HTR-8/SVneo (cell line): ENCODE measurements at places on chromosomes 1 and 21.

GRCh38 chr1:239630767-239631166, 244.4 kb downstream of the CHRM3 start:
- DNase-seq, result no peak

GRCh38 chr1:65494671-65495070, 74.2 kb downstream of the LEPR start:
- DNase-seq, result no peak

DNA sequence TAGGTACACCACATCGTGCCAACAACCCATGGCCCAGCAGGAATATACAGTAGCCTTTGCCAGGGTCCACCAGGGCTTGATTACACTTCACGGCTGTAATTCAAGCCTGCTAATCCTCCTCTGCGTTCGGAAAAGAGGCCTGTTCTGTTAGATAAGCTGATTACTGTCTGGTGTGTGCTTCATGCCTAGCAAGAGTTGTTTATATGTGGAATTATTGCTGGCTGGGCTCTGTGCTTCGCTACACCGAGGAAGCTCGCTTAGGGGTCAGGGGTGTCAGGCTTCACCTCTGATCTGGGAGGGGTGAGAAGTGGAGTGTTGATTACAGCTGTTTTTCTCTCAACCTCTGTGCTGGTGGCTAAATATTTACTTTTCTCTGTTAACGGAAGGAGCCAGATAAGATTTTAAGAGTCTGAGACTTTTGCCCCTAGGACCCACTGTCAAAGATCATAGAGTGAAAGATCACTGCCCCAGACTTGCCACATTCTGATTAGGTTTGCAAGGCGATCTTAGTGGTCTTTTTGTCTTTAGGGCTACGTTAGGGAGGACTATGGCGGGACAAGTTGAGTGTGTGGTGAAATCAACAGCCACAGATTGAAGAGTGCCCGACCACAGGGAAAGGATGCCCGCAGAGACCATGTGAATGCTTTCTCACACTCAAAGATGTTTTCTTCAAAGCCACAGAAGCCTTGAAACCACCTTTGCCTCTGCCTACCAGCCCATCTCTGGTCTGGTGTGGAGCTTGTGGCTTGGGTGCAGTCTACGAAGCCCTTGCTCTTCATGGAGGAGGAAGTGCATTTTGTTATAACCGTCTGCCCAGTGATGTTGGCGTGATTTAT, 216.1 kb downstream of the PBX1 start:
- DNase-seq, result no peak

GRCh38 chr1:15314328-15315281, 67.6 kb downstream of the FHAD1 start:
- no peak for DNase-seq

- peak; percentile 23 for DNase-seq
Observed at GRCh38 chr1:78005755-78006154, 1.0 kb downstream of the DNAJB4 start.

DNA sequence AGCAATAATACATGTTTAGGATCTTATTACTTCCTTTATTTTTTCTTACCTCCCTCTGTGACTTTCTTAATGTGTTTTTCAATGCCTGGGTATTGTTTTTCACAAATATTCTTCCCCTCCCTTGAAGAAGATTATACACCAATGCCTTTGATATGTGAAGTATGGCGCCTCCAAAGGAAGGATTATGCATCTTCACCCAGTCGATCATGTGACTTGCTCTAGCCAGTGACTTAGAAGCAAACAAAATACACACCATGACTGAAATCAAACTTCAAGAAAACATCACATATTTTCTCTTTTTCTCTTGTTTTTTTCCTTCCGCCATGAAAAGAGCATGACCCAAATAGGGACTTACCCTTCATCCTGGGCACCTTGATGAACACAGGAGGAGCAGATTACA, 297.1 kb downstream of the NCAM2 start:
- DNase-seq, result no peak

- no peak for DNase-seq
Observed at GRCh38 chr1:243979396-243979795, 71.7 kb upstream of the ZBTB18 start.

DNA sequence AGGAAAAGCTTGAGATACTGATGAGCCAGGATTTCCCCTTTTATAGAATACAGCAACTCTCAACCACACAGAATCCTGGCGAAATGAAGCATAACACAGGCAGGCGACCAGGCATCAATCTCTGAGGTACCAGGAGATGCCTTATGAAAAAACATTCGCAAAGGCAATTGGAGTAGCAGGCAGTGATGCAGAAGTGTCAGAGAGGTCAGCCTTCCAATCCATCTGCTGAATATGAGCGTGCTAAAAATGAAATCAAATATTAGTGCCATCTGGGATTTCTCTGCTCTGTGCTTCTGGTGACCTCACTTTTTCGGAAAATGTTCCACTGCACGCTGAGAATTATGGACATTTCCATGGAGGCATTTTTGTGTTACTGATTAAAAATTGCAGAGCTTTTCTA, 258.8 kb downstream of the VAV3 start:
- DNase-seq, result no peak

DNA sequence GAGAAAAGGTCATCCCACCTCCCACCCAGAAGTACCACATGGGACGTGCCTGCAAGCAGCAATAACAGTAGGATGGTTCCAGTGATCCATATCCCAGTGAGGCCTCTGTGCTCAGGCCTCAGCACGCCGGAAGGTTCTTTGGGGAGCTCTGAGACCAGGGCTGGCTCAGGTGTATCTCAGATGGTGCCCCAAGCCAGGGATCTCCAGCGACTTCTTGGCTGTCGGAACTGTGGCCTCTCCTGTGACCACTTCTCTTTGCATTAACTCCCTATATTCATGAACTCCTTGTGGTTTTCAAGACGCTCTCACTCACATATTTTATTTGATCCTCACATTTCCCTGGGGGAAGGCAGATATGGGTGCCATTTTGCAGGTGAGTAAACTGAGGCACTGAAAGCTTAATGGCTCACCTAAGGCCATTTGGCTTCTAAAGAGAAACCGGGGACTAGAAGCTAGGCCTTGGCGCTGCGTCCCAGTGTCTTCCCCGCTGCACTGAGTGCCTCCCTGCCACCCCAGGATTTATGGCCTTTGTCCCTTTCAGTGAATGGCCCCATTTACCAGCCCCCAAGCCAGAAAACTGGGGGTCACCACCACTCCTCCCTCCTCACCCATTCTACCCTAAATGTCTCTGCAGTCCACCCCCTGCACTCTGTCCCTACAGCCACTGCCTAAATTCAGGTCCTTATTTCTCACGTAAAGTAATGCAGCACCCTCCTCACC, 101.9 kb downstream of the CCDC185 start:
- DNase-seq, result no peak

- DNase-seq, result no peak
Observed at GRCh38 chr1:21165076-21165475, 11.6 kb downstream of the EIF4G3 start.

- no peak for DNase-seq
Observed at GRCh38 chr1:232260861-232261260, 369.1 kb downstream of the SIPA1L2 start.

DNA sequence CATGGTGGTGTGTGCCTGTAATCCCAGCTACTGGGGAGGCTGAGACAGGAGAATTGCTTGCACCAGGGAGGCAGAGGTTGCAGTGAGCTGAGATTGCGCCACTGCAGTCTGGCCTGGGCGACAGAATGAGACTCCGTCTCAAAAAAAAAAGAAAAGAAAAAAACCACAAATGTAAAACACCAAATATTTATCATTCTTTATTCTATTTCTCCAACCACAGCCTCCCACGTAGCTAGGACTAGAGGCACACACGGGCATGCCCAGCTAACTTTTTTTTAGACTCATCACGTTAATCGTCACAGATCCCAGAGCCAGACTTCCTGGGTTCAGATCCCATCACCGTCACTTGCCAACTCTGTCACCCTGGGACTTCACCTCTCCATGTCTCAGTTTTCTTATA, 13.5 kb downstream of the DNAJC16 start:
- DNase-seq, result no peak

GRCh38 chr1:109886827-109887226, 23.8 kb upstream of the CSF1 start:
- DNase-seq, result no peak

DNA sequence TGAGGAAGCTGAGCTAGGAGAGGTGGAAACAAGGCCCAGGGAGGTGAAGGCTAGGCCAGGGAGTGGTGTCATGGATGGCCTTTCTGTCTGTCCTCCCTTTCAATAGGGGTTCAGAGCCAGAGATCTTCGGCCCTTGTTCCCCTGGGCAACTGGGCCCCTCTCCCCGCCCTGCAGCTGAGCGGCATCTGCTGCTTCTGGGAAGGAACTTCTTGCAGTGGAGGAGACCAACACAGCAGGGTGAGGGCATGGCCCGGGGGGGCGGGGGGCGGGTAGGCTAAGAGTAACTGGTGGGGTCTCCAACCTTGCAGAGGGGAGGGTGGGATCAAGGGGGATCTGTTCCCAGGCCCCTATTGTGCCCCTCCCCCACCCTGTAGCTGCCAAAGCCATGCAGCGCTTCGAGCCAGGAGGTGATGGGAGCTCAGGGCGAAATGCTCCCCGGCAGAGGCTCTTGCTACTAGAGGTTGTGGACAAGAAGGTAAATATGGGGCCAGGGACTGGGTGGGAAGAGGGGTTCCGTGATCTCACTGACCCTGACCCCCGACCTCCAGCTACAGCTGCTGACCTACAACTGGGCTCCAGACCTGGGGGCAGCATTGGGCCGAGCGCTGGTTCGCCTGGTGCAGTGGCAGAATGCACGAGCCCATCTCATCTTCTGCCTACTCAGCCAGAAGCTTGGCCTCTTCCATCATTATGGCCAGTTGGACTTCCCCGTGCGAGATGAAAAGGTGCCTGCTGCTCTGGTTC, 11.7 kb downstream of the HYI start:
- DNase-seq, result no peak

- no peak for DNase-seq
Observed at GRCh38 chr1:86499987-86500593, 31.4 kb downstream of the CLCA1 start.

GRCh38 chr1:223776075-223776814, 63.9 kb downstream of the CAPN2 start:
- DNase-seq, result peak; percentile 69

DNA sequence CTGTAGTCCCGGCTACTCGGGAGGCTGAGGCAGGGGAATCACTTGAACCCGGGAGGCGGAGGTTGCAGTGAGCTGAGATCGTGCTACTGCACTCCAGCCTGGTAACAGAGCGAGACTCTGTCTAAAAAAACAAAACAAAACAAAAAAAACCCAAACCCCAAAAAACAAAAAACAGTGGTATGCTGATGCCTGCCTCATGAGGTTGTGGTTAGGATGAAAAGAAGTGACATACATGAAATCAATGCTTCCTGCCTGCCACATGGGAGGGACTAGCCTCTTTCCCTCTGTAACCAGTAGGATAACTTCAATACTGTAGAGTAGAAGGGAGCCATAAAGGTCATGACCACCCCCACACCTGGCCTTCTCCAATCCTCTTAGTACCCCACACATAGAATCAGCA, 55.2 kb downstream of the TENT5C start:
- no peak for DNase-seq

GRCh38 chr1:23838401-23838866, 13.2 kb upstream of the HMGCL start:
- DNase-seq, result peak; percentile 37

DNA sequence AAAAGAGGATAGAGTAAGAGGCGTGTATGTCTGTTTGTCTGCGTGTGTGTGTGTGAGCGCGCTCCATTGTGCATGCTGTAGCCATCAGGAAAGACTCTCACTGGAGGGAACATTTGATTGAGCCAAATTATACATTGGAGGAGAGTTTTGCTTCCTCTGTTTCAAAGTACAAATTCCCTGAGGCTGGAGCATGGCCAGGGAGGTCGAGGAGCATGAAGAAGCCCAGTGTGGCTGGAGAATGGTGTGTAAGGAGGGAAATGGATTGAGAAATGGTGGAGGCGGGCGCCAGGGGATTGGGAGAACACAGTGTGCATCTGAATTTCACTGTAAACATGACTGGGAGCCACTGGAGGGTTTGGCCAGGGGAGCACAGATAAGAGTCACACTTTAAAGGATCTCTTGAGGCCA, 22.1 kb upstream of the EFNA1 start:
- DNase-seq, result no peak

DNA sequence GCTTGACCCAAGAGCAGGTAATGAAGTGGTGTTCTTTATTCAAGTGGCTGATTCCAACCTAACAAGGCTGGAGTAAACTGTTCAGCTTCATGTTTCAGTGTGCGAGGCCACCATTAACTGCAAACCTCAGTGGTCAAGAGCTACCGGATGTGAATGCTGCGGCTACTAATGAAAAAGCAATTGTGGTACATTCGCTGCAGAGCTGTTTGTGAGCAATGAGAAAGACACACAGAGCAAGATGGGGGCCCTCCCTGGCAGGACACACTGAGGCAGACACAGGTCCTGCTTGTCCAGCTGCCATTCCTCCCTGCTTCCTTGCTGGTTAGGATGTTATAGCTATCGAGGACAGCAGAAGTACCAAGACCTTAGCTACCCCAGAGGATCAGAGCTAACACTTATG, 26.1 kb downstream of the SYF2 start:
- DNase-seq, result no peak

GRCh38 chr1:38025233-38025632, 12.7 kb downstream of the UTP11 start:
- DNase-seq, result no peak

GRCh38 chr1:58848818-58849411, 65.1 kb upstream of the JUN start:
- DNase-seq, result peak; percentile 76

- no peak for DNase-seq
Observed at GRCh38 chr21:29386803-29387202, 88.1 kb downstream of the BACH1 start.

DNA sequence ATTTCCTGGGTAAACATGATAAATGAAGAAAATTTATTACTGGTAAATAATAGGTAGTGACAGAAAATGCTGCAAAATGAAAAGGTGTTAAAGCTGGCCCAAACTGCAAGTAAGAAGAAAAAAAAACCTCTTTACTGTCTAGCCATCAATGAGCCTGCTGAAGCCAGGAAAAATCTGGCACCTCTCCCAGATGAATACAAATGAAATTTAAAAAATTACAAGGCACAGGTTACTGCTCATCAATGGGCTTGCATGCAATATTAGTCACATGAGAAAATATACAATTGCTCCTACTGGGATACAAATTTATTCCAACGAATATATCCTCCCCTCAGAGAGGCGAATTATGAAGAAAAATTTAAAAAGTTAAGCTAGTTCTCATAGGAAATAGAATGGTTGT, 1422.5 kb downstream of the KCNT2 start:
- no peak for DNase-seq

- no peak for DNase-seq
Observed at GRCh38 chr1:94549706-94550105, 8.1 kb upstream of the F3 start.

GRCh38 chr1:1875932-1876331, 15.0 kb downstream of the GNB1 start:
- no peak for DNase-seq

- peak; percentile 48 for DNase-seq
Observed at GRCh38 chr1:150259758-150260669, 2.4 kb downstream of the CA14 start.

GRCh38 chr1:176826265-176826664, 338.2 kb downstream of the ASTN1 start:
- DNase-seq, result no peak

DNA sequence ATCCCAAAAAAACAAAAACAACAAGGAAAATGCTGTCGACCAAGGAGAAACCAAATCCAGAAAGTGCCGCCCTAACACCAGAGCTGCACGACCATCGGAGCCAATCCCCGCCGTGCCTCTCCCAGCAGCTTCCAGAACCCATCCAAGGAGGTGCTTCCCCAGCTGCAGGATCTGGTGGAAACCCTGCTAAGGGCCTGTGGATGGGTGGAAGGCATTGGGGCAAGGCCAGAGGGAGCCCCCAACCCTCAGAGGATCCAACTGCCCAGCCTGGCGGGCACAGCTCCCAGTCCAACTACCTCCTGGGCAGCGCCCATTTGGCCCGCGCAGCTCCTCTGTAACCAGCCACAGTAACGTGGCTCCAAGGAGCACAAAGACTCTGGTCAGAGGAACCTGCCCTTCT, 81.6 kb downstream of the NPHP4 start:
- DNase-seq, result no peak
